Right ventricle myocardium inferior (tissue), 1 donor: ENCODE measurements at places on chromosomes 1 and 21. TPM values are rescaled to one million over a fixed set of nuclear protein-coding genes. Genes with fewer than 3 reads are reported as not detected.

Gene CNKSR1
- total RNA-seq, result 1.8 TPM

GRCh38 chr1:97632776-97633175 is 288.1 kb downstream of the DPYD start:
- no peak for DNase-seq

DNA sequence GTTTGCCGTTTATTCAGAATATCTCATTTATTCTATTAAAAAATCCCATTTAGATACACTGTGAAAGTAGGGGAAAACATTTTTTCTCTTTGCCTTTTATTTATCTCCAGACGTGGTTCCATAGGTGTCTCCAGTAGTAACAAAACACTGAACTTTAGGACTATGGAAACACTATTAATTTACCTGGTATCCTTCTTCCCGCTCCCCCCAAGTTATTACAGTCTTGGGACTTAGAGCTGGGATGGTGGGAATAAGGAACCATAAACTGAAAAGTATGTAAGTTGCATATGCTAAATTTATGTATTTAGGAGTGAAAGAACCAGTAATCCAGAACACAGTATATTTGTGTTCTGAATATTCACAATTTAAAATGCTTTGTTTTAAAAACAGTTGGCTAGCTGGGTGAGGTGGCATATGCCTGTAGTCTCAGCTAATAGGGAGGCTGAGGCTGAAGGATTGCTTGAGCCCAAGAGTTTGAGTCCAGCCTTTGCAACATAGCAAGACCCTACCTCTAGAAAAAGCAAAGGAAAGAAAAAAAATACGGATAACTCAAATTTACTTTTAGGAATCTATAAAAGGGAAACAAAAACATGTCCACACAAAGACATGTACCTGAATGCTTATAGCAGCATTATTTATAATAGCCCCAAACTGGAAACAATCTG is 3.1 kb downstream of the DNAJB4 start:
- no peak for DNase-seq

- DNase-seq, result no peak
These were observed 18.7 kb upstream of the MTF1 start for GRCh38 chr1:37878071-37878470.

DNA sequence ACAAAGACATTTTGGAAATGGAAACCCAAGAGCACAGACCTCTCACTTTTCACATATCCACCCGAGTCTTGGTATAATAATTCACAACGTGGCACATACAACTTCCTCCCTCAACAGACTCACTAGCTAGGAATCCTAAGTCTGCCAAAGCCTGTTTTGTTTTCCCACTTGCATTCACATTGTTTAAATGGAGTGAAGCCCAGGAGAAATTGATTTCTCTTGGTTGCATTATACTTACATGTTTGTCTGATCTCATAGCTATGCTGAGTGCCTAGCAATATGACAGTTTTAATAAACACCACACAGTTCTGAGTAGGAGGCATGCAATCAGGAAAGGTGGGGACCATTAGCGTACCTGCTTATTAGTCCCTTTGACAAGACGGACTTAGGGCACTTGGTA is 348.6 kb upstream of the ADGRL4 start:
- no peak for DNase-seq
